Stimulated activated CD8-positive, alpha-beta memory T cell treated with anti-CD3 and anti-CD28 coated beads, Interleukin-7, amount 100 ng/mL, for 24 hours (primary cell): ENCODE measurements at places on chromosomes 3 and 15.

- no peak for DNase-seq
Measured at GRCh38 chr15:94098921-94099573, 132.3 kb upstream of the MCTP2 start.

DNA sequence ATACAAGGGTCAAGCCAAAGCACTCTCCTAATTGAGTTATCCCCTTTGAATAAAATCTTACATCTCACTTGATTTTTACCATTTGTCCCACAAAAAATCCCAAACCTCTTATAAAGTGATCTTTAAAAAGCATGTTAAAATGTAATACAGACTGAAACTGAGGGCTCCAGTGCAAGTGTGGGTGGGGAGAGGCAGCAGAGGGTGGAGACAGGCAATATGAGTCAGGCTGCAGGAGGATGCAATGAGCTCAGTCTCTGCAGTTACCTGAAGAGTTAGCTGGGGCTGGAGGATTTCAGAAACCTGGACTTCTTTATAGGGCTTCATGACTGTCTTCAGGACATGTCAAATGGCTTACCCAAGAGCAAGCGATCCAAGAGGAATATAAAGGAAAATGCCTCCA lies 14.2 kb upstream of the COLQ start:
- no peak for DNase-seq

DNA sequence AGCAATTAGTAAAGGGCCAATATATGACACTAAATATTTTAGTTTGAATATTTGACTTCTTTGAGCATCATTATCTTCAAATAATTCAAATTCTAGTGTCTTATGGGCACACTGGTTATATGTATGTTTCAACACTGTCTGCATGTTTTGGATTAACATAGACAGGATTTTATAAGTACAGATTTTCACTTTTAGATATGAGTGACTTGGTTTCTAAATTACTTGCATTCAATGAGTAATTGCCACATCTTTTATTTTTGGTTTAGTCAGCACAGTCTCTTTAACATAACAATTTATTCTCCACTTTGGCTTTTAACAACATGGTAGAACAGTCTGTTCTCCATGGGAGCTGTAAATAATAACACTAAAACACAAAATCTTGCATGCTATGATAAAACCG lies 674.8 kb downstream of the TBL1XR1 start:
- DNase-seq = no peak

DNA sequence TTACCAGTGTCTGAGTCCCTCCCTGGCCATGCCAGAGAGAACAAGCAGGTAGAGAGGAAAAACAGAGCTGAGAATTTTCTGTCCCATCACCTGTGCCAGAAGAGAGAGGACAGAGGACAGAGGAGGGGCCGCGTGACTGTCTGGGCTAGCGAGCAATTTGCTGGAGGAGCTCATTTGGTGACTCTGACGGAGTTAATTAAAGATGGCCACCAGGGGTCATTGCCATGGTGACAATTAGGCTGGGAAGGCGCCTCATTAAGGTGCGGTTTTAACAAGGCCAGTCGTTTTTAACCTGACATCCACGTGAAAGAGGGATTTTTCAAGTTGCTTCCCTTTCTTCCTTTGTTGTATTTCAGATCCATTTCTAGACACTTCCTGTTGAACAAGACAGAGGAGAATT lies 72.4 kb downstream of the RHCG start:
- DNase-seq = no peak

DNA sequence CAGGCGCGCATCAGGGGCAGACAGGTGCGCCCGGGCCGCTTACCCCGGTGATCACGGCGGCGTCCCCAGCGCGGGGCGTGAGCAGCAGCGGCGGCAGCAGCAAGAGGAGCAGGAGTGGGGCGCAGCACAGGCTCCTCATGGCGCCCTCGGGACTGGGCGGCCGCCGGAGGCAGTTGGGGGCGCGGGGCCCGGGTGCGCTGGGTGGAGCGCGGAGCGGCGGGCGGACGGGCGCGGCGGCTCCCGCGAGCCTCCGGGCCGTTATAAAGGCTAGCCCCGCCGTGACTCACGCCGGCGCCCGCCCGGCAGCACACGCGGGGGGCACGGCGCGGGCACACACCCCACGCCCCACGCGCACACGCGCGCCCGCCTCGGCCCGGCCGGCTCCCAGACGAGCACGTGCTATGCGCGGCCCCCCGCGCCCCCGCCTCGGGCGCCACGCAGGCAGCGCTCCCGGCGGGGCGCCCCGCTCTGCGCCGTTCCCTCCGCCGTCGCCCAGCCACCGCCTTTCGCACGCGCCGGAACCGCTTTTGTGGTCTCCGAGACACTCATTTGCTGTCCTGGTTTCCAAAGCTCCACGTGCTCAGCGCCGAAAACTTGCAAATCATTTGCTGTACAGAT lies at the start of gene PROK2:
Gene PROK2, minus strand, starts transcription at position 235 of the 618 bp plus-strand sequence. Its CDS starts 96 bp downstream, at position 139.
- peak; percentile 5 for DNase-seq

GRCh38 chr3:112736805-112737566 lies 96.0 kb upstream of the CCDC80 start:
- no peak for DNase-seq

GRCh38 chr3:156655819-156656550 lies 18.4 kb upstream of the TIPARP start:
- DNase-seq = no peak

DNA sequence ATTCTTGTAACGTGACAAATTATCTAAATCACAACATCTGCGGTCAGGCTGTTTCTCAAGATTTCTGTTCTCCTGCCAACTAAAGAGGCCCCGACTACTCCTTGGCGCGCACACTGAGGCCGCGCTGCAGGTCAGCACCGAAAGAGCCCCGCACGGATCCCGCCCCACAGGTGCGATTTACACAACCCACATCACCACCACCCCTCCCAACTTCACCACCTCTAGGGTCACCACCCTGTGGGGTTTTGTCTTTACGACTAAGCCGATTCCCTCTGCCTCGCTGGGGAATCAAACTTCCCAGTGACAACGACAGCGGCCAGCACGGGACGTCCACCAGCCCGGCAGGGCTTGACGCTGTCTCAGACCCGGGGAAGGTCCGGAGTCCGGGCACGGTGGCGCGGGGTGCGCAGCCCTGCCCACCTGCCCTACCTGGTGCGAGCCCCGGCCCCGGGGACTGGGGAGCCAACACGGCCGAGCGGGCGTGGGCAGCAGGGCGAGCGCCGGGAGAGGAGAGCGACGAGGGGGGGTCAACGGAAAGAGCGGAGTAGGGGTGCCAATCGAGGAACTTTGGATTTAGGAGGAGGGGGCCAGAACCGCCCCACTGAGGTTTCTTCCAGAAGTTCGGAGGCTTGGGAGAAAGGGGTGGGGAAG lies 764 bp downstream of the UACA start:
- no peak for DNase-seq

DNA sequence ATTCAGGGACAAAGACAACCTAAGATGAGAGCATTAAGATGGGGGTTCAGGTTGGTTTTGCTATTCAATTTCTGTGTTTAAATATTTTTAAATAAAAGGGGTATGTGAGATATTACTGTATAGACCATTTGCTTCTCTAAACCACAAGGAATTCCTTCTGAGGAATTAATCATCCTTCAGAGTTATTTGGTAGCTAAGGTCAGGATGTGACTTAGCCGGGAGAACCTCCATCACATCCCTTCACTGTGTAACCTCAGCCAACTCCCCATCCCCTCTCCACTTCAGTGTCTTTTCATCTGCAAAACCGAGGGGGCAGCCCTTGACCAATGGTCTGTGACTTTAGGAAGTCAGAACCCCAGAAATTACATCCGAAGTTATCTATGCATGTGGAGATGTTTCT lies 48.7 kb upstream of the SKOR1 start:
- DNase-seq = no peak

- no peak for DNase-seq
Measured at GRCh38 chr15:93271871-93272270, 182.9 kb upstream of the RGMA start.

DNA sequence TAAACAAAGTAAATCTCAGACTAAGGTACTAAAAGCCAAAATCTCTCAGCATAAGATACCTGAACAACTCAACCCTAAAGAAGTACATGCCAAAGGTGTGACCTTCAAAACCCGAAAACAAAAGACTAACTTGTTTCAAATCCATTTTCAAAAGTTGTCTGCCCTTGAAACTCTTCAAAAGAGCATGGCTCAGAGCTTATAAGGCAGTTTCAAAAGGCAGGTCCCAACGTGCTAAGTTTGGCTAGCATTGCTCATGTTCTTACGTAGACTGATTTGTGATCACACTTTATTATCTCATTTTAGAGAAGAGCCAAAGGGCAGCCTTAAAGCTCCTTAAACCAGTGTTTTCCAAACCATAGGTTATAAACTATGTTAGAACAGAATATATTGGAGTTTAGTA lies 112.2 kb downstream of the FEZF2 start:
- no peak for DNase-seq
